ENCODE measurements at places on chromosomes 2 and 18.

DNA sequence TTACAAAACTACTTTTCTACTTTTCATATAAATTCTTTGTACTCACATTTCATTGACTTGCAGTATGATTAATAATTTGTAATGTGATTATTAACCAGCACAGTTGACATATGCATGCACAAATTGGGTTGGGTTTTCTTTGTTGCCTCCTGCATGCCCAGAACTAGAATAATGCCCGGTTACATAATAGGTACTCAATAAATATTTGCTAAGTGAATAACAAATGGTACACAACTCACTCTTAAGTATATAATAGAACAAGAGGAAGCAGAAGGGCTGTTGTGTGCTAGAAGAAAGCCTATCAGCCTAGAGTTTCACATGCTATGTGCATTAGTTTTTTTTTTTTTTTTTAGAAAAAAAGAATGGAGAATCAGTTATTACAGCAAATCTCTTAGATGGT lies 9.3 kb downstream of the RDH14 start:
- no peak for DNase-seq

DNA sequence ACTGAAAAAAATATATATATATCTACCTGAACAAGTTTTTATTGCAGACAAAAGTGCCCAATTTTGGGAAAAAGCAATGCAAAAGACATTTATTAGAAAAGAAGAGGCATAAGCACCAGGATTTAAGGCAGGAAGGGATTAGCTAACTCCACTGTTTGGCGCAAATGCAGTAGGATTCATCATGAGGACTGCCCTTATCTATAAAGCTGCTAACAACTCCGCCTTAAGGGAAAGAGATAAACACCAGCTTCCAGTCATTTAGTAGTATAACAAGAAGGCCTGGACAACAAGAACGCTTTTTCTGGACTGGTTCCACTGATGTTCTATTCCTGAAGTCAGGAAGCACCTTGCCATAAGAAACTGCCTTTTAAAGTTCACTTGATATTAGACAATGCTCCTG lies 52.9 kb upstream of the FSHR start:
- no peak for DNase-seq

DNA sequence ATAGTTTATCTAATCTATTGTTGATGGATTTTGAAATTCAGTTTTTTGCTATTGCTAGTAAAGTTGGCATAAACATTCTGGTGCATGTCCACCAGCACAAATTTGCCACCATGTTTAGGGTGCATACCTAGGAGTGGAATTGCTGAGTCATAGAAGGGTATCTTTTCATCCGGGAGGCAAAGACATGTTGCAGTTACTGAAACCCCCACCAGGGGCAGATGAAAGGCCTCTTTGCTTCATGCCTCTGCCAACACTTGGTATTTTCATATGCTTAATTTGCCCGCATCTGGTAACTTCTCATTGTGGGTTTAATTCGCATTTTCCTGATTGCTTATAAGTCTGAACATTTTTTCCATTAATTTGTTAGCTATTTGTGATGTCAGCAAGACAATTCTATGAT lies 8.2 kb downstream of the DCC start:
- no peak for DNase-seq

DNA sequence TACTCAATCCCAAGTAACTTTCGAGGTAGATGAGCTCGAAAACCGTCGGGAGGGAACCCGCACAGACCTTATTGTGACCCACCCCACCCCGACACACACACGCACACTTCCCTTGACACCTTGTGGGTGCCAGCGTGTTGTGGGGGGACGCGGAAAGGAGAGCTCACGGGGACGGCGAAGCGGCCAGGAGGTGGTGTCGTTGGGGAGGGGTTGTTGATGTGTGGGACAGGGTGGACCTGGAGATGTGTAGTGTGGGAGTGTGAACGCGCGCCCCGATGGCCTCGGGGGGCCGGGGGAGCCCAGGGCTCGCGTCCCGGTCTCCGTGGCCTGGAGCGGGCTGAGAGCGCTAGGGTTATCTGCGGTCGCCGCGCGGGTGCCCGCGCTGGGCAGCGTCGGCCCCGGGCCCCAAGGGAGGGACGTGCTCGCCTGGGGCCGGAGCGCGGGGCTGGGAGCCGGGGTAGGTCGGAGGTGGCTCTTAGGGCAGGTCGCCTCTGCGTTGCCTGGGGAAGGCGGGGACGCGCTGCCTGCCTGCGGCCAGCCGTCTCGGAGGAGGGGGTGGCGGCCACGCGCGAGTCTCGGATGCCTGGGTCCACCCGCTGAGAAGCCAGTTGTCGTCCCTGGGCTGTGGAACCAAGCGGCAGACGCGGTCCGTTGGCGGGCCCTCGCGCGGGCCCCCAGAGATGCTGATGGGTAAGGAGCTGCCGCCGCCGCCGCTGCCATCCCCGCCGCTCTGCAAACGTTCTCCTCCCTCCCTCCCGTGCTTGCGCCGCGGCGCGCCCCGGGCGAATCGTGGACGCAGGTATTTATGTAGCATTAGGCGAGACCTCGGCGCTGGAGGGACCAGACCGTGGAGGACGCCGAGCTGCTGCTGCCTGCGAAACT lies 1.6 kb downstream of the KLHL29 start:
- DNase-seq: peak; percentile 7

GRCh38 chr2:168889635-168890005 lies 610 bp downstream of the SPC25 start:
- no peak for DNase-seq

- no peak for DNase-seq
Measured at GRCh38 chr2:56077359-56077915, 106.4 kb upstream of the CCDC85A start.

DNA sequence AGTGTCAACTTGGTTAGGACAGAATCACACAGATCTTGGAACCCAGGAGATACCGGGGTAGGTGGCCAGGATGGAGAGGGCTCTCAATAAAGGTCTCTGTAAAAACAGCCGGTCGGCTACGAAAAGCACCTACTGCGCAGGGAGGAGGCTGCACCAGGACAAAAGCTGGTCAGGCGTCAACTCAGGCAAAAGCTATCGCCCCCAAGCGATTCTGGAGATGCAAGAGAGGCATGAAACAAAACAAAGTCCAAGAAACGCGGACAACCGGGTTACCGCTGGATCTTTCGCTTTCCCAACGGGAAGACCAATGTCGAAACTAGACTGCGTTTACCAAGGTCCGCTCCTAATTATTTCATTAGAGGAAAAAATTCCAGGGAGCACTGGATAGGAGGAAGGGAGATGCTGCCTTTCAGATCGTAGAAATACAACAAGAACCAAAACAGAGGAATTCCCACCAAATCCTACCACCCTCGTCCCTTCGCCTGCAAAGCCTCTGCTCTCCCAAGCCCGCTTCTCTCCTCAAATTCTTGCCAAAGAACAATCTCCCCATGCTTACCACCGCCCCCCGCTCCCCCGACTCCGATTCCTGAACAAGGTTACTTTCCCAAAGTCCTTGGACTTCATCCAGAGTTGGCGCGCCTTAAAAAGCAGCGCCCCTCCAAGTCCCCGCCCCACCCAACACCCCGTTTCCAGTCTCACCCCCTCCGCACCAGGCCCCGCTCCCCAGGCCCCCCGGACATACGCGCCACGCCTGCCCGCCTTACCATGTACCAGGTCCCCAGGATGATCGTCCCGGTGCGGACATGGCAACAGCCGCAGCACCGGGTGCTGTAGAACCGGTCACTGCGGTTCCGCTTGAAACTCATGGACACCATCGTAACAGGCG lies 539 bp downstream of the LAPTM4A start:
- DNase-seq: peak; percentile 49

DNA sequence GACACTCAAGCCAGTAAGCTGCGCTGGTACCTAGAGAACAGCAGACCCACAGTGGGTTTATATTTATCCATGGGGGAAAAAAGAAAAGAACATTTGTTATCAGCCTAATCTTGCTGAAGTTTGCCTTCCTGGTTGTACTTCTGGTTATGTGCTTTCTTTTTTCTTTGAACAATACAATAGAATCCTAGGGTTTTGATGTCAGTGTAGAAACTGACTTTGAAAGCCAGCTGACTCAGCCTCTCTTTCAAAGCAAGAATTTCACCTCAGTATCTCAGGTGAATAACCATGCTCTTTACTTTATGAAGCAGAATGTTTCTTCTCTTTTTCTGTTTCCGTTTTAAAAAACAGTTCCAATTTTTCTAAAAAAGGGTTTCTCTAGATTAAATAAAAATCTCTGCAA lies 78.4 kb downstream of the CD8B2 start:
- no peak for DNase-seq

DNA sequence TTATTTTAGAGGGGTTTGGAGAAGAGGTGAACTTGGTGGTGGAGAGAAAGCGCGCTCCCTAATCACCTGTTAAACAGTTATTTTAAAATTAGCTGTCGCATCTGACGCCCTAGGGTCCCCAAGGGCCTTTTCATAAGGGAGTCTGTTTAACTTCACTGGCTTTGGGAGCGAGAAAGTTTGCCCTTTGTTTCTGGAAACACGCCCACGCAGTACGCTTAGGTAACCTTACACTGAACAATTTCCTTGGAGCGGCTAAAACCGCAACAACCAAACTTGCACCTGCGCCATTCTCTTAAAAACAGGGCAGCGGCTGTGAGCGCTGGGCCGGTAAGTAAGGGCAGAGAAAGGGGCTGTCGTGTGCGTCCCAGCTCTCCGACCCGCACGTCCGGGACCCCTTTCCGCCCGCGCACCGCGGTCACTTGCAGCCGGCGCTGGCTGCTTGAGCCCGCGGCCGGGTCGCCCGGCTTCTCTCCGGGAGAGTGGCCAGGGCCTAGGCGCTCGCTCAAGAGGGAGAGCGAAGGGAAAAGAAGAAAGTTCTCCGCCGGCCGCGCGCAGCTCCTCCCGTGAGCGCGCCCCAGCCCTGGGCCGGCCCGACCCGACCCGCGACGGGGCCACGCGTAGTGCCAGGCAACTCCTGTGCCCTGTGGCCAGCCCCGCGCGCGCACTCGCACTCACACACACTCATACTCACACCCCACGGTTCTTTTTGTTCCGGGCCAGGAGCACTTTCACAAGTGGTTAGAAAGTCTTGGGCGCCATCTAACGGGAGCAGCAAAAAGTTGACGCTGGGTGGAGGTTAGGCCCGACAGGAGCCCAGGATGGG lies 19.2 kb downstream of the POU3F3 start:
- peak; percentile 77 for DNase-seq

GRCh38 chr18:31819106-31819924 lies 58.6 kb upstream of the SLC25A52 start:
- DNase-seq: peak; percentile 71

DNA sequence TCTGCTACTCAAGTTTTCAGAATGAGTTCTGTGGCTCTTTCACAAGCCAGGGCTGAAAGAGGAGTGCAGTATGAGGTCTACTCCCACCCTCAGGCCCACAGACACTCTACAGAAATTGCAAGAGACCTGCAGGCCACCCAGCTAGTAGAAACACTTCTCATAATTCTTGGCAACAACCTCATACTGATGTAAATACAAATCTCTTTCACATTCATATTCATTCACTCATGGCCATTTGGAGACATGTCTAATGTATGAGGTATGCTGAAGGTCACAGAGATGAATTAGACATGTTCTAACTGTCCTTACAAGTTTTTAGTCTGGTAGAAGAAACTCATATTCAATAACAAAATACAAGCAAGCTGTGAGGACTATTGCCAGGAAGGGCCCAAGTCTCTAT lies 83.8 kb upstream of the KLHL29 start:
- DNase-seq: no peak

DNA sequence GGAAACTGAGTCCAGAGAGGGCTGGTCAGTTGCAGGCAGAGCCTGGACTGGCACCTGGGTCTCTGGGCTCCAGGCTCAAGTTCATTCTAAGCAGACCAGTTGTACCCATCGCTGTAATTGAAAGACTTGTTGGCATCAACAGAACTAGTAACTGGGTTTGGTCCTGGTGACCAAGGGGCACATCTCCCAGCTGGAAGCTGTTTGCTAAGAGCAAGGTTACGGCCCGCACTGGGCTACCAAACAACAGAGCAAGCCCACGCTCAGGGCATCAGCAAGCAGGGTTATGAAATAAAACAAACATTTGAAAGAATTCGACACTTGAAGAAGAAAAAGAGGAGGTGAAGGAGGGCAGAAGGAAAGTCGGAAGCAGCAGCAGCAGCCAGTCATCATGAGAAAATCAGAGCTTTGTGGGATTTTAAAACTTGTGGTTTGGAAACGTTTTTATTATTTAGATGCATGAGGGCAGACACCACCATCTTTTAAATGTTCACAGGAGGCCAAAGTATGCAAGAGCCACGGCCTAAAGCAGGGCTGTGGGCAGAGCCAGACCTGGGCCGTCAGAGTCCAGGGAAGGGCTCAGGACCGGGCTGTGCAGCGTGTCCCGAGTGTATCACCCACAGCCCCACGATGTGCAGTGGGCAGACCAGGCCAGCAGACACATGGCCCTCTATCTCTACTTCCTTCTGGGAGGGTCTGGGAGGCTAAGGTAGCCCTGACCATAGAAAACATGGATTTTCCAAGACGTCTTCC lies 220.3 kb downstream of the BCL2 start:
- no peak for DNase-seq

DNA sequence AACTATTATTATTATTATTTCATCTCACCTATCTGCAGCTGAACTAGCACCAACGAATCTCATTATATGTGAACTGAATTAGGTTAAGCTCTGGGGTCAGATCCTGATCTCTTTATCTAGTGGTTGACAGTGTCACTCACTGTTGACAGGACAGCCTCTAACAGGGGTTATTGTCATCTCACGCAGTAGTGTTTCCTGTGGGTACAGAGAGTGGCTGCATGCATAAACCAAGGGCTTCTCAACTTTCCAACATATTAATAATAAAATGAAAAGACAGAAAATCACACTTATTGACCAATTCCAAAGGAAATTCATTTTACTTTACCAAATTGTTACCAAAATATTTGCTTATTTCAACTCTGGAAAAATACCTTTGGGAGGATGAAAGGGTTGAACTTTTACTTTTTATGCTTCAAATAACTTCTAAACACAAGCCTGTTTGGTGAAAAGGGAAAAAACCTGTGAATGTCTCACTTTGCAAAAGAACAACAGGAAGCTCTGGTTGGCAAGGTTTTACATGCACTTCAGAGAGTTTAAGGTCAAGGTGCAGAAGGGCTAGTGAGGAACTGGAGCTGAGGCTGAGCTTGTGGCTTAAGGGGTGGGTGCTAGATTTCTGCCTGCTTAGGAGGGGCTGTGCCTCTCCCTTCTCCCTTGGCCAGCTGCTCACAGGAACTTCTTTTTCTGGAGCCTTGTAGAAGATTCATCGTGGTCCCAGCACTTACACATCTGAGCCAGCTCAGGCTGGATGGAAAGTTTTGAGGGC lies 72.6 kb downstream of the CTAGE1 start:
- no peak for DNase-seq

DNA sequence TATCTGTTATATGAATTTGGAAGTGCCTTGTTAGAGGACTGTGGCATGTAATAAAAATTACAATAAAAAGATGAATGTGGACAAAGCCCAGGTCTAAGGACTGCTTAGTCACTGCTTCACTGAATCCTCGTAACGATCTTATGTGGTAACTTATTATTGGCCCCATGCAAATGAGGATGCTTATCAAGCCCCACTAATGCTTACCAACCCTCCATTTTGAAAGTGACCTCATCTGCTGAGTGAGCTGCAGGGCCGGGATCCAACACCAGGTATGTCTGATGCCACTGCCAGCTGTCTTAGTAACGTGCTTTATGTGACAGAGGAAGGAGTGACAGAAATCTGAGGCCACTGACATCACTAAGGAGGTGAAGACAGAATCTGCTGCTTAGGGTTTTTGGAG lies 65.3 kb upstream of the CCDC85A start:
- DNase-seq: no peak

- no peak for DNase-seq
Measured at GRCh38 chr2:240570531-240571313, 2.4 kb downstream of the RNPEPL1 start.

Measured in suppressor macrophage (primary cell).